ENCODE measurements at places on chromosomes 5 and 9.

GRCh38 chr9:131769361-131769760 is 29.5 kb upstream of the RAPGEF1 start:
- no peak for DNase-seq

DNA sequence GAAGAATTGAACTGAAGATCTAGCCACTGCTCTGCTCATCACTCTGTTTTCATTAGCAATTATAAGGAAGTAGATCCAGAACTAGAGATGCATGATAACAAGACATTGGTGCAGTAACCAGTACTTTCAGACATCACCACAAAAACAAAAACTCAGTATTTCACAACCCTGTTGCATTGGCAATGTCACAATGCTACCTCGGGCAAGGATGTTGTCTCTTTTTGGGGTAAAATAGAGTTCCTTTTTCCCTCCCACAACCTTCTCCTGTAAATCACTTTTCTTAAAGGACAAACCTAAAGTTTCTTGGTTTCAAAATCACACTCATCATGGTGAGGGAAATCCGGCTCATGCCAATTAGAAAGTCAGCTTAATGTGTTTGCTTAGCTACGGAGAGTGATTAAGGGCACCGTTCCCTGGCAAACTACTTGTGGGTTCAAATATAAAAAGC is 420.1 kb upstream of the MEF2C start:
- no peak for DNase-seq

DNA sequence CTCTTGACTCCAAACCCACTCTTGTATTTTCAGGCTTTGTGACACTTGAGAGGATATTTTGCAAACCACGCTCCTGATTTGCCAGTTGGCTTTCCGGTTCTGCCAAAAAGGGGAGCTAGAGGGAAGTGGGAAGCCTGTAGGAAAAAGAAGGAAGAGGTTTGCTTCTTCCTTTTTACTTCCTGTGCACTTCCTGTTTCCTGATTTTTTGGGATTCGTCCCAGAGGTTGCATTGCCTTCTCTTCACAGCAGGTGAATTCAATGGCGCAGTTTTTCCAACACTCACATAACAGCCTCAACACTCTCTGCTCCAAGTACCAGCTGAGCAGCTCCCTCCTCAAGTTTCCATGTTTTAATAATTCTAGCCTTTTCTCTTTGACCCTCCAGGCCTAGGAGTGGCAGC is 47.7 kb downstream of the SLC24A2 start:
- no peak for DNase-seq

GRCh38 chr9:88812938-88813637 is 178.2 kb upstream of the S1PR3 start:
- no peak for DNase-seq

DNA sequence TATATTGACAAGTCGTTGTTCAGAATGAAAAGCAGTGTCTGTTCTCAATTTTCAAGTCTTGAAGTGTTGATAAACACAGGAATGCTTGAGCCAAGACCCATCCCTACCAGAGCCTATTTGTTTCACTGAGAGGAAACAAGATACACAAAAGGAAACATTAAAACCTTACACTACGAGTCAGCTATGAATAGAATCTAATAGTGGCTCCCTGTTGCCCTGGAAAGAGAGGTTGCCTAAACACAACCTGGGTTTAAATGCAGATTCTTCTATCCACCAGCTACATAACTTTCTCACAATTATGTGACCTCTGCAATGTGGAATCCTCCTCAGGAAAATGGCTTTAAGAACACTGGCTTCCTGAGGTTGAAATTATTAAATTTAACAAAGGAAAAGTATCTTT is 29.1 kb upstream of the BNC2 start:
- no peak for DNase-seq

DNA sequence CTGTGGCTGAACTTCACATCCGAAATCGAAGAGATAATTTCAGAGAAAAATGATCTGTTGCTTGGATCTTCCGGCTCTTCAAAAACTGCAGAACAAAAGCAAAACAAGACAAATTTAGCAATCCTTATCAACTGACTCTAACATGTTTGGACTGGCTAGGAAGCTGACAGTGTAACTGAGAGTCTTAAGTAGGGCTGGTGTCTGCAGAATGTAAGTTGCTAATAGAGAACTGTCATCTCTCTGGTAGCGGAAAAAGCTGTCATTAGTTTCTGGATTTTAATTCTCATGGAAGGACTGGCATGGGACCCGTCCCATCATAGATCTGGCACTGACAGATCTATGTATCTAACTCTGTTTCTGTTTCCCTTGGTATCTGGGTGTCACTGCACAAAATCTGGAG is 84.4 kb upstream of the GPR151 start:
- DNase-seq: no peak

DNA sequence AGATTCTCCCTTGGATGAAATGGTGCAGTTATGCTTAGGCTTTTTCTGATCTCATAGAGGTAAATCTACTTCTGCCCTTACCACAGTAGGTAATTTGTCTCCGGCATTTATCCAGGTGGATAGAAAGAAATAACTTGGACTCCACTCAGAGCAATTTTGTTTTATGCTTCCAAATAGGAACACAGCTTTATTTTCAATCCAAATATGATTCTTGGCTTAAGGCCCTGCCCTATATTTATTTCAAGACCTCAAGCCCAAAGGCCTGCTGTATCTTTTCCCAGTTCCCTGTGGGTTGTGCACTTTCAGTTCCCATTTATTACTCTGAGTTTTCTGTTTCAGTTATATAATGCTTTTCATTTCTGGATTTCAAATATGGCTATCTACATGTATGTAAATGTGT is 274.2 kb upstream of the SMC2 start:
- peak; percentile 38 for DNase-seq

GRCh38 chr5:82719368-82719767 is 357.8 kb downstream of the TMEM167A start:
- DNase-seq: no peak

- no peak for DNase-seq
Observed at GRCh38 chr9:79684711-79685575, 113.2 kb downstream of the TLE4 start.

- DNase-seq: no peak
Observed at GRCh38 chr5:114327474-114327873, 34.4 kb upstream of the KCNN2 start.

DNA sequence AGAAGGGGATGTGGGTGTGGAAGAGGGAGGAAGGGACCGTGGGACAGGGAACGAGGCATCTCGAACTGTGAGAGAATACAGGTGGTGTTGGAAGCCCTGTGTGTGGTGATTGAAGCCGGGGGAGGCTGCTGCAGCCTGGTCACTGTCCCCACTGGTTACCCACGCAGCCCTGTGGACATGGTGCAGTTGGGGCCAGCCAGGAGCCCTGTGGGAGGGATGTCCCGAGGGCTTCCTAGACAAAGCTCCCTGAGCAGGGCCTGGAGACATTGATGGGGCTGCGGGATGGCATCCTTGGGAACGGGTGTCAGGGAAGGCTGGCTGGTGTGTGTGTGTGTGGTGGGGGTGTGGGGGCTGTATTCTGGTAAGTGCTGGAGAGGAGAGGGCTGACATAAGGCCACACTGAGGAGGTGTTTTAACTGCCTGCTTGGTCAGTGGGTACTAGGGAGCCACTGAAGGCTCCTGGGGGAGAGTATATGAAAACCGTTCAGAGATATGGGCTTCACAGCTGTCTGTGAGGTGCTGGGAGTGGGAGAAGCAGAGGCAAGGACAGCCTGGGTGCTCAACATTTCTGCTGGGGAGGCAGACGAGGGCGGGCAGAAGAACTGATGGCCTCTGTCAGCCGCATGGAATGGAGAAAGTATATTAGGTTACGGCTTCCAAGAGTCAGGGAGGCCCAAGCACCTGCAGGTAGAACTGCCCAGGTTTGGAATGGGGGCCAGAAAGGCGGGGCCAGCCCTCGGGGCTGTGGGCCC is 20.0 kb downstream of the WNK2 start:
- DNase-seq: no peak

DNA sequence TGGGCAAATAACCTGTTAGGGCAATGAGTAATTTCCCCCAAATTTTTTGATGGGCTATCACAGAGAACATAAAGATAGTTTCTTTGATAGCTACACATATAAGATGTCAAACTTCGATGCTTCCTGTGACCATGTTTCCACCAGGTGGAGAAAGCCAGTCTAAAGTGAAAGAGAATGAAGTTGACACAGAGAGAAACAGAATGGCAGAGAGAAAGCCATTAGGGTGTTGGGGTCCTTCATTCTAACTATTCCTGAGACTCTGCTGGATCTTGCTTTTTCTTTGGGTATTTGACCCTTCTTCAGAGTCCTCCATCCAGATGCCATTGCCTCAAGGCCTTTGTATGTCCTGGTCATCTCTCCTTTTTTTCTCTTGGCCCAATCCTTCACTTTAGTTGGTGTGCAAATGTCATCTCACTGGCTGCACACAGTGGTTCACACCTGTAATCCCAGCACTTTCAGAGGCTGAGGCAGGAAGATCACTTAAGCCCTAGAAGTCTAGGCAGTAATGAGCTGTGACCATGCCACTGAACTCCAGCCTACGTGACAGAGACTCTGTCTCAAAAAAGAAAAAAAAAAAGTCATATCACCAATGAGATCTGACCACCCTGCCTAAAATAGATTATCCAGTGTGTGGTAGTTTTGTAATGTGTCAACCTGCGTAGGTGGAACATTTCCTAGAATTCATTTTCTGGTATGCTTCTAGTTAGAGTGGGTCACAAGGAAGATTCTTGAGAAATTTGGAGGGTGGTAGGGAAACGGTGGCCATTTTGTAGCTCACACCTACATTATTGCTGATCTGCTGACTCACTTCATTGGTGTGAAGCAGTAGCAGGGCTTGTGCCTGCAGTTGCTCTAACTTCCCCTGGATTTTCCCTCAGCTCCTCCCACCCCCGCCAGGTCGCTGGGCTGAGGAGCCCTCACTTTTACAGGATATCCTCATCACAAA is 20.8 kb upstream of the KIF2A start:
- no peak for DNase-seq

DNA sequence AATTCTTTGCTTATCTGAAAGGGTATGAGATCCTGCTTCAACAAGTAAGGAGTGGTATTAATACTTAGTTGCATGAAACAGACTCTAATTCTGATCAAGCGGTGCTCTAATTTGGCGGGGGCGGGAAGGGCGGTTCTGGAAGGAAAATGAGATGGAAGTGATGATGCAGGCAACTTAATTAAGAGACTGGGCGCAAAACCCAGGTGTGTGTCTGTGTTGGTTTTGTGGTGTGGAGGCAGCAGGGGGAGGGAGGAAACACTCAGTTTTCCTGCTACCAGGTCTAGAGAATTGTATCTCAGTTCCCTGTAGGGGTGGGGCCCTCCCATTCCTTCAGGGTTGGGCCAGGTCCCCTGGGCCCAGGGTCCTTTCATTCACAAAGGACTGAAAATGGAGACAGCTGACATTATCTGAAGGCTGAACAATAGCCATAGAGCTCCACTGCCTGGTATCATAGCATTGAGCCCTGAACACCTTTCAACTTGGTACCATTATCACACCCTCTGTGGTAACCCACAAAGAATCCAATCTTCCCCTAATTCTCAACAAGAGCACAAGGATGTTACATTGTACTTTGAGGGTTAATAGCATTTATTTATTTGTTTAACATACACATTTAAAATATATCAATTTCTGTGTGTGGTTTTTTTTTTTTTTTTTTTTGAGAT is 17.2 kb upstream of the C5orf47 start:
- DNase-seq: no peak

- no peak for DNase-seq
Observed at GRCh38 chr9:137603879-137604278, 1.6 kb upstream of the ARRDC1 start.

DNA sequence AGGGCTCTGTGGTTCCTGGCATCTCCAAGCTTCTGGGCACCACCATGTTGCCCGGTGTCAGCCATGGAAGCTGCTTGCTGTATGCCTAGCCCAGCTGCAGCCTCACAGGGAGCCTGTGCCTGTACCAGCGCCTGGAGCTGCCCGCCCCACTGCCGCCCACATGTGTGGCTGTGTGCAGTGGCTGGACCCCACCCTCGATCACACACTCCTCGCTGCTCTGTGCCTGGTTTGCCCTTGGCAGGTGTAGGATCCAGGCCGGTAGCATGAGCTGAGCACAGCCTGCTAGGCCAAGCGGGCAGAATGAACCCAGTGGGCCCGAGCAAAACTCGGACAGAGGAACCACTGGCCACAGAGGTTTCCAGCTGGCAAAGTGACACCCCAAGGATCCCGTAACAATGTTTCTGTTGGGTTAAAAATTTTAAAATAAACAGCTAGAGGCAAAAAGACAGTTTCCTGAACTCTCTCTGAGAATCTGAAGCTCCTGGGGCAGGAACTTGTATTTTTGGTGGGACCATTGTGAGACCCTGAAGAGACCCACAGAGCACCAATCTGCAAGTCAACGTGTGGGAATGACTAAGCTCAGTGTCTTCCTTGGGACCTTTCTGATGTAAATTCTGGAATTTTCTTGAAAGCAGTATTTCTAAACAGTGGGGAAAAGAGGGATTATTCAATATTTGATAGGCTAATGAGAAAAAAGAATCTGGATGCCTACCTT is 73.1 kb upstream of the CCDC112 start:
- DNase-seq: no peak

DNA sequence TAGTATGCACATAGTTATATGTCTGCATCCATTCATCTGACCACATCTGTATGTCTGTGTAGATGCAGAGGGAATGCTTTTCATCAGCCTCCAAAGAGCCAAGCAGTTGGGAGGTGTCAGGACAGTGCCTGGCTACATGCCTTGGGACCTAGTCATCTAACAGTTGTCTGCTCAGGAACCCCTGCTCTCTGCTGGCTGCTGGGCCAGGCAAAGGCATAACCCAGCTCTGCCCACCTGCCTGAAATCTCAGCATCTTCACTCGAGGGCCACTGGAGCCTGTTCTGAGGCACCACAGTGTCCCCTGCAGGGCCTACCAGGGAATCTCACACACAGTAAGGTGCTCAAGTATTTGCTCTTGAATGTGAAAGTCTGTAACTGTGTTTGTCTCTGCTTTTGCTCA is 3.7 kb downstream of the C9orf50 start:
- DNase-seq: peak; percentile 63

- DNase-seq: no peak
Observed at GRCh38 chr5:66406761-66407336, 189.3 kb upstream of the MAST4 start.

DNA sequence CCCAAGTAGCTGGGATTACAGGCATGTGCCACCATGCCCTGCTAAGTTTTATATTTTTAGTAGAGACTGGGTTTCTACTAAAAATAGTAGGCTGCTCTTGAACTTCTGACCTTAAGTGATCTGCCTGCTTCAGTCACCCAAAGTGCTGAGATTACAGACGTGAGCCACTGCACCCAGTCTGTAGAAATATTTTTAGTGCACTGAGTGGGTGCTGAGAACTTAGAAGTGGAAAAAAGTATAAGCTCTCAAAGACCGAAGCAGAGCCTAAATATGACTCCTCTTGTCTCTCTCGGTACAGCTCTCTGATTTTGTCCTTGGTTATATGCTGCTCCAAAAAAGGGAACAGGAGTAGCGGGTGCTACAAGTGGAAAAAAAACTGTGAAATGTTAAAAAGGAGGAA is 353.8 kb upstream of the IZUMO3 start:
- DNase-seq: no peak

Measured in cerebellar cortex (tissue), 1 donor.